DMS153 (cell line): ENCODE measurements at places on chromosomes 13 and 19.

GRCh38 chr13:24119626-24120508 lies 40.7 kb upstream of the SPATA13 start:
- DNase-seq, result no peak

- DNase-seq, result peak; percentile 40
Observed at GRCh38 chr13:103539265-103539664, 473.0 kb upstream of the SLC10A2 start.

DNA sequence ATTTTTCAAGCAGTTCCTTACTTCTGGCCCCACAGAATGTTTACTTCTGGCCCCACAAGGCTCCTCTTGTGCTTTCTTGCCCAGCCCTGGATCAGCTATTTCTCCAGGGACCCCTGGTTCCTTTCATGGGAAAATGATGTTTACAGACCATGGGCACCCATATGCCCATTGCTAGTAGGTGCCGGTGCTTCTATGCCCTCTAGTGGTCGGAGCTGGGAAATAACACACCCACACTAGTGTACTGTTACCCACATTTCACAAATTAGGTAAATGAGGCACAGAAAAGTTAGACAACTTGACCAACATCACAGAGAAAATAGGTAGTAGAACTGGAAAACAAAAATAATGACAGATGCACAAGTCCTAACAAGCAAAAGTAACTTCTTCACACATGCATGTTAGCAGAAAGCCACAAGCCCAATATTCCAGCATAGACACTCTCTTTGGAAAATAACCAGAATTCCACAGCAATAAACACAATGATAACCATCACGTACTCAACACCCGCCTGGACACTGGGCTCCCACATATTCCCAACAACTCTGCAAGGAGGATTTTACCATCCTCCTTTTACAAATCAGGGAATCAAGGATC lies 1.3 kb upstream of the CEACAM6 start:
- no peak for DNase-seq

DNA sequence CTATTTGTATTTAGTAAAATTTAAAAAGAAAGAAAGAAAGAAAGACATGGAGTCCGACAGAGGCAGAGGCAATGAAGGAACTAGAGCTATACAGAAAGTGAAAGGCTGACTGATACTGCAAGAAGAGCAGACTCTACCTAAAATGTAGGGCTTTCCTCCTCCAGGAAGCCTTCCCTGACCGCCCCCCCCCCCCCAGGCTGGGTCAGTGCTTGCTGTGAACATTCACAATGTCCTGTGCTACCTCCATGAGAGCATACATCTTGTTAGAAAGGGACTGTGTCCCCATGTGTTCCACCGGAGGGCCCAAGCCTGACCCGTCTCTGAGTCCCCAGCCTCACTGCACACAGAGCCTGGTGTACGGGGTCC lies 5.7 kb upstream of the CA11 start:
- no peak for DNase-seq

DNA sequence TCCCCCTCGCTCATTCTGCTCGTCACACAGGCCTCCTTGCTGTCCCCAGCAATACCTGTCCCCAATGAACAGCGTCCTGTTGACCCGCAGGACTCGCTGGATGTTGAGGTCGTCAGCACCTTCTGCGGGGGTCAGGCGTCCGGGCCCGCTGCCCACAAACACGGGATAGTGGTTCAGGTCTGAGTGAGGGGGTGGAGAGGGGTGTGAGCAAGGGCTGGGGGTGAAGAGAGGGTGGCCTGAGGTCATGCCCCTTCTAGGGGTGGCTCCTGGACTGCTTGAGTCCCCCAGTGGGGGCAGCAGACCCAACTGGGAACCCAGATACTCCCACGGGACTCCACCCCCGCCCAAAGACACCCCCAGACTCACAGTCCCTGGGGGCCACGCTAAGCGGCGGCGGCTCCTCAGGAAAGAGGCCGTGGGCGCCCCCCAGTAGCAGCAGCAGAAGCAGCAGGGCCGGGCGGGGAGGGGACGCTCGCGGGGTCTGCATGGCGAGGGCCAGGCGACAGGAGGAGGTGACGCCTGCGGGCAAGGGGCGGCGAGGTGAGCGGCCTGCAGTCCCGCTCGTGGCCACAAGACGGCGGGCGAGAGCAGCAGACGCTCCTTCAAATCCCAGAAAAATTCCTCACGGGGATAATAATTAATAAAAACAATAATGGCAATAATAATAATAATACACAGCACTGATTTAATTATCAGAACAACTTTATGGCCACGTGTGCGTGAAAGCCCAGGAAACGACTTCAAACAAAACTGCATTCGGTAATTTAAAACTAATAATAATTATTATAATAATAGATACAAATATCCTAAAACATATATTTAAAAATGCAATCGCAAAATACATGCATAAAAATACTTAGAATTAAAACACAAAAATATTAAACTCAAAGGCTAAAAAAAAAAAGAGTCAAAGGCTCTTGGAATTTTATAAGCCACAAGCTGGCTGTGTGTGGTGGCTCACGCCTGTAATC lies 1.2 kb downstream of the SEMA6B start:
- no peak for DNase-seq

GRCh38 chr13:71499944-71500514 lies 367.0 kb downstream of the DACH1 start:
- DNase-seq, result no peak

- no peak for DNase-seq
Observed at GRCh38 chr19:43525836-43526771, 897 bp downstream of the ETHE1 start.

DNA sequence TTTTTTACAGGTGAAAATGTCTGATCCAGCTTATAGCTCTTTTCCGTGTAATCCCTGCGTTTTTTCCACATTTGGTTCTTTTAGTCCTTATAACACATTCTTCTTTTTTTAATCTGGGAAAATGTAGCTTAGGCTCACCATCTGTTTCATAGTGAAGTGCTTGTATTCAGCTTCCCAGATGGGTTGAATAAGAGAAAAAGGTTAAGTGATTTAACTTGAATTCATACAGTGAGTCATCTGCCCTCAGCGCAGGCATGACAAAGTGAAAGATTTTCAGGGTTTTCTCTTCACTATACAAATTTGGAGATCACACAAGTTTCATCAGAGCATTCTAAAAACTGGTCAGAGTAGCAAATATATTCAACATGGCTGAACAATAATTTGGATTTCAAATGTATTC lies 224.8 kb downstream of the SPRY2 start:
- DNase-seq, result no peak

- no peak for DNase-seq
Observed at GRCh38 chr19:38550376-38550775, 67.4 kb downstream of the MAP4K1 start.

DNA sequence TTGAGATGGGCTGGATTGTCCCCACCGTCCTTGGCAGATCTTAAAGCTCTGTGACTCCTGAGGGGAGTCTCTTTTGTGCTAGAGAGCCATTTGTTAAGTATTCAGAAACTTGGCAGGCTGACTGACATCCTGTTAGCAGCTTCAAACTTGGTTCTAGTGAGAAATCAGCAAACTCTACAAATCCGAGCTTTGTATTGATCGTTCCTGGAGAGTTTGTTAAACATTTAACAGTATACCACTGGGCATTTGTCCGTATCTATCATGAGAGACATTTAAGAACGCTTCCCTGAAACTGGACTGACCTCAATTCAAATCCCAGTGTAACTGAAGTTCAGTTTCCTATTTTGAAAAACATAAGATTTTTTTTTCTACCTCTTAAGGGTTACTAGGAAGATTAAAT lies 3.1 kb downstream of the ATP12A start:
- no peak for DNase-seq

- DNase-seq, result no peak
Observed at GRCh38 chr13:35839806-35840205, 291.4 kb downstream of the DCLK1 start.

DNA sequence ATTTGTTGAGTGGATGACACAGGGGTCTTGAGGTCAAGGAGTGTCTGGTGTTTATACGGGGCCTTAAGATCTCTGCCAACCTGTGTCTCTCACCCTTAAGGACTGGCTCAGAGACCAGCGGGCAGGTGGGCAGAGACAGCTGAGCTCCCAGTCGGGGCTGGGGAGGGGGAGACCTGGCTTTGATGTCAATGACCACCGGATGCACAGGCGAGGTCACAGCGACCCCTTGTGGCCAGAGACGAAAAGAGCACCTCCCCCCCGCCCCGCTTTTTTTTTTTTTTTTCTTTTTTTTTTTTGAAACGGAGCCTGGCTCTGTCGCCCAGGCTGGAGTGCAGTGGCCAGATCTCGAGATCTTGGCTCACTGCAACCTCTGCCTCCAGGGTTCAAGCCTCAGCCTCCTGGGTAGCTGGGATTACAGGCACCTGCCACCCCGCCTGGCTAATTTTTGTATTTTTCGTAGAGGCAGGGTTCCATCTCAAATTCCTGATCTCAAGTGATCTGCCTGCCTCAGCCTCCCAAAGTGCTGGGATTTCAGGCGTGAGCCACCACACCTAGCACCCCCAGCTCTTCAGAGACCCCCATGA lies 12.1 kb upstream of the KLK14 start:
- DNase-seq, result no peak

DNA sequence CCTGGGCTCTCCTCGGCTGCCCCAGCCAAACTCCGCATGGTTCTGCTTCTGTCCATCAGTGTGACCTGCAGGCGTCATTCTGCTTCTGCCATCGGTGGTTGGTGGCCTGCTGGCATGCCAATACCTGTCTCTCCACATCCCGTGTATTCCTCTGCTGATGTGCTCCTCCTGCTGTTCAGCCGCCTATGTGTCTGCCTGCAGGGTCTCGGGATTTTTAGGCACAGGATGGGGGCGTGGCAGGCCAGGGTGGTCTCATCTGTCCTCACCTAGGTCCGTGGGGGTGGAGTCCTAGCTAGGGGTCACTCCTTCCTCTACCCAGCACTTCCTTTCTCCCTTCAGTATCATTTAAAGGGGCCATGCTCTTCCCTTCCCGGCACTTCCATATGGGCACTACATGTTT lies 33.0 kb upstream of the SGCG start:
- no peak for DNase-seq

GRCh38 chr13:31996601-31997000 lies 35.0 kb upstream of the FRY start:
- DNase-seq, result no peak

DNA sequence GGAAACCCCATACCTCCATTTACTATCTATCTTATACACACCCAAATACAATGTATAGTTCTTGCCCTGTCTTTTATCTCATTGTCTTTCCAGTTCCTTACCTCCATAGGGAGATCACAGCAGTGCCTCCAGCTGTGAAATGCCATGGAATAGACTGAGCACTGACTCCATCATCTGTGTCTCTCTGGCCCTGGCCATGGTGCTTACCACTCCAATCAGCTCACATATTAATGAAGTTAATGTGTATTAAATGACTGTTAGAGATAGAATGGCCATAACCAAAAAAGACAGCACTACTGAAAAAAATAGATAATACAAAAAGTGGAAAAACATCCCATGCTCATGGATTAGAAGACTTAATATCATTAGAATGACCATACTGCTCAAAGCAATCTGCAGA lies 240.4 kb upstream of the SOX21 start:
- DNase-seq, result no peak

- DNase-seq, result no peak
Observed at GRCh38 chr13:39410096-39410901, 192.7 kb downstream of the LHFPL6 start.

- DNase-seq, result no peak
Observed at GRCh38 chr13:23956106-23956505, 58.8 kb upstream of the C1QTNF9B start.

GRCh38 chr13:79044415-79044814 lies 361.6 kb downstream of the RBM26 start:
- DNase-seq, result no peak

GRCh38 chr13:111338841-111339240 lies 18.4 kb downstream of the TEX29 start:
- no peak for DNase-seq

GRCh38 chr19:37691881-37692504 lies 27.6 kb downstream of the ZNF607 start:
- no peak for DNase-seq

- no peak for DNase-seq
Observed at GRCh38 chr13:99386911-99387788, 80.0 kb upstream of the GPR183 start.

DNA sequence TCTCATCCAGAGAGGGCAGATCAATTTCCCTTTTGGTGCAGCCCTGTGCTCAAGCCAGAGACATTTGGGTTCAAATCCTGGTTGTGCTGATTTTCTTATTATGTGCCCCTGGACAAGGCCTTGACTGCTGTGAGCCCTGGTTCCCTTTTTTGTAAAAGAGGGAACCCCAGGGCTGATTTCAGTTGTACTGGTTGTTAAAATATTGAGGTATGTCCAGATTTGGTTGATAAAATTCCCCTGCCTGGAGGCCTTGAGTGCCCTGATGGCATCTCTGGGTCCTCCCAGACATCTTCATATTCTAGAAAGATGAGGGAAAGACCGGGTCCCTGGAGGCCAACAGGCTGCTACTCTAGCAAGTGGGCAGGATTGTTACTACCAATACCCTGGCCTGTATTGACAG lies 14.4 kb upstream of the PLAUR start:
- DNase-seq, result no peak

- DNase-seq, result no peak
Observed at GRCh38 chr13:105343134-105343806, 1192.2 kb downstream of the EFNB2 start.

- no peak for DNase-seq
Observed at GRCh38 chr19:46739290-46739771, 6.5 kb upstream of the FKRP start.

GRCh38 chr13:83221813-83222241 lies 660.4 kb downstream of the SLITRK1 start:
- no peak for DNase-seq

GRCh38 chr19:399370-399769 lies 9.6 kb downstream of the C2CD4C start:
- DNase-seq, result no peak

- no peak for DNase-seq
Observed at GRCh38 chr13:111961236-111961635, 105.7 kb upstream of the SOX1 start.

- DNase-seq, result no peak
Observed at GRCh38 chr19:7635670-7636069, 1.2 kb upstream of the STXBP2 start.

DNA sequence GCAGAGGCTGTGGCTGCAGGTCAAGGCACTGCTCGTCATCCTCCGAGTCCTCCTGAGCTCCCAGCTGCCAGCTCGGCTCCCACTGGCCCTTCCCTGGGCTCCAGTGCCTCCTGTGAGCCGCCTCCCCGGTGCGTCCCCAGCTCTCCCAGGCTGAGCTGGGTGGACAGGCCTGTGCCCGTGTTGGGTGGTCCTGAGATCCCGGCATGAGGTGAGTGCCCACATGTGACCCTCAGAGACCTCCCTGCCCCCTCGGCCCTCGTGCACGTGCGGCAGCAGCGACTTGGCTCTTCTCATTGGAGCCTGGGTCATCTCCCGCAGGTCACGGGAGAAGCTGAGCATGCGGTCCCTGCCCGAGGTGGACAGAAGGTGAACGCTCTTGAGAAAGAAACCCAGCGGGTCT lies 15.4 kb downstream of the ADAT3 start:
- DNase-seq, result no peak
